Endodermal cell (in vitro differentiated cells): ENCODE measurements at places on chromosomes 13 and 19. TPM values are rescaled to one million over a fixed set of nuclear protein-coding genes. Genes with fewer than 3 reads are reported as not detected.

- H3K4me3 ChIP-seq = no peak overlapping the region
- no peaks in the 10 kb centered on the region for H3K36me3 ChIP-seq
- peak; percentile 97 for DNase-seq
- H3K27me3 ChIP-seq = peaks cover 17% of the 10 kb centered on the region
These were observed 8.0 kb upstream of the POU2F2 start for GRCh38 chr19:42140125-42140754.

DNA sequence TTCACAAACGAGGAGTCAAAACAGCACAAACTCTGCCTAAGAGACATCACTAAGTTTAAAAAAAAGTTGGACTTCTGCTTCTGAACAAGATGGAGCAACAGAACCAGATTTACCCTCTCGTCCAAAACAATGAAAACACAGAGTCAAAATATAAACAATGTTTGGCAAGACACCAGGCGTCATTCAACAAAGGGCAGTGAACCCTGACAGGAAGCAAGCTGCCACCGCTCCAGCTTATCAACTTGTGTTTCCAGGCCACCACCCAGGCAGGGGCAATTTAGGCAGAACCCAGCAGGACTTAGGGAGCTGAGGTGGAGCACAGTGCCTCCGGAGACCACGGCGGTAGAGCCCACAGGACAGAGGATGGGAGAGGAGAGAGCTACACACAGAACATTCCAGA lies 8.6 kb upstream of the NAPA start:
- no peak overlapping the region for H3K4me3 ChIP-seq
- DNase-seq = no peak
- H3K36me3 ChIP-seq = no peaks in the 10 kb centered on the region

The PRTN3 gene
- total RNA-seq = not detected in 2 replicates

- peak overlapping the region; percentile 98 for H3K4me3 ChIP-seq
- no peaks in the 10 kb centered on the region for H3K27me3 ChIP-seq
- peaks cover 6% of the 10 kb centered on the region for H3K4me1 ChIP-seq
These were observed 584 bp downstream of the SMG9 start for GRCh38 chr19:43754253-43754502.

DNA sequence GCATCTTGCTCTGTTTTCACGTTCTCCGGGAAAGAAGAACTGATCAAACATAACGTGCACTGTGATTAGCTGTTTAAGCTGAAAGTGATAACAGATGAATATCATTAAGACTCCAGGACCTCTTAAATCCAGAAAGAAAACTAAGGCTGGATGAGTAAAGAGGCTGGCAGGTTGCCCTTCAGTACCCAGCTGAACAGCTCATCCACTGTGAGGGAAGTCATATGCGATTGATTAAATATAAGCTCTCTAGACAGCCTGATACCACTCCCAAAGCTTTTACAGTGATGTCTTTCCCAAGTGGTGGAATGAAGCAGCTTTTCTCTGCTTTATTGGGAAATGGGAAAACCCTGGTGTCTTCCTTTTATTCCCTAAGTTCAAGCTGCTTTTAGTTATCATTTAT lies 116.9 kb downstream of the EFNB2 start:
- no peaks in the 10 kb centered on the region for H3K36me3 ChIP-seq
- no peaks in the 10 kb centered on the region for H3K27me3 ChIP-seq
- no peaks in the 10 kb centered on the region for H3K4me1 ChIP-seq
- no peak overlapping the region for H3K4me3 ChIP-seq

GRCh38 chr19:41154060-41154459 lies 39.0 kb upstream of the CYP2S1 start:
- H3K27ac ChIP-seq = no peak overlapping the region
- no peaks in the 10 kb centered on the region for H3K4me1 ChIP-seq
- H3K36me3 ChIP-seq = no peaks in the 10 kb centered on the region
